ENCODE measurements at places on chromosomes 2 and 18.

- DNase-seq = no peak
These were observed 21.7 kb upstream of the UGP2 start for GRCh38 chr2:63819765-63820717.

DNA sequence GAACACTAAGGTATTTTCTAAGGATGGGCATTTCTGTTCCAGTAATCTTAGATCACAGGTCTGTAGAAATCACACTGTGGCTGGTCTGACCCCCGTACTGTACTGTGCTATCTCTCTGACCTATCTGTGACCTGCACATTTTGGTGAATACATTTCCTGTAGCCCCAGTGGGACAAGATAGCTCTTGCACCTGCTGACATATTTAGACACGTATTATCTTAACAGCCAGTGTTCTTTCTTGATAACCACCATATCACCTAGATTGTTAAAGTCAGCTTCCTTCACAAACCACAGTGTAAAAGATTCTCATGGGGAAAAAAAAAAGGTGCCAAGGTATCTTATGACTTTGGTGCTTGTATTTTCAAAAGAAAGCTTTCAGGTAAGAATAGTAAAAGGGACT is 39.8 kb upstream of the TMEM247 start:
- no peak for DNase-seq

- DNase-seq = no peak
These were observed 15.5 kb upstream of the ARL5A start for GRCh38 chr2:151843691-151844061.

GRCh38 chr2:197975931-197976519 is 171.6 kb downstream of the PLCL1 start:
- no peak for DNase-seq

DNA sequence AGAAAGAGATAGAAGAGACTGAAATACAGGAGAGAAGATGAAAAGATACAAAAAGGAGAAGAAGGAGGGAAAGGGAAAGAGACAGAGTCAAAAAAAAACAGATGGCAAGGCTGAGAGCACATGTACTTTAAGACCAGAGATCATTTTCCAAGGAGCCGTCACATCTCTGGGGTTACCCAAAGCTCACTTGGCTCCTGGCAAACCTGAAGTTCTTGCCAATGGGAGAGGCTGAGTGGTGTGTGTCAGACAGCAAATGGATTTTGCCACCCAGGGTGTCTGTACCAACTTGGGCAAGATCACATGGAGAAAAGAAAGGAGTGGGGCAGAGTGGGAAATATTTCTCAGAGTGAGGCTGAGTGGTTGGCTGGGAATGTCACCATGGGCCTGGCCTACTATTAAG is 219.3 kb upstream of the TNP1 start:
- no peak for DNase-seq

DNA sequence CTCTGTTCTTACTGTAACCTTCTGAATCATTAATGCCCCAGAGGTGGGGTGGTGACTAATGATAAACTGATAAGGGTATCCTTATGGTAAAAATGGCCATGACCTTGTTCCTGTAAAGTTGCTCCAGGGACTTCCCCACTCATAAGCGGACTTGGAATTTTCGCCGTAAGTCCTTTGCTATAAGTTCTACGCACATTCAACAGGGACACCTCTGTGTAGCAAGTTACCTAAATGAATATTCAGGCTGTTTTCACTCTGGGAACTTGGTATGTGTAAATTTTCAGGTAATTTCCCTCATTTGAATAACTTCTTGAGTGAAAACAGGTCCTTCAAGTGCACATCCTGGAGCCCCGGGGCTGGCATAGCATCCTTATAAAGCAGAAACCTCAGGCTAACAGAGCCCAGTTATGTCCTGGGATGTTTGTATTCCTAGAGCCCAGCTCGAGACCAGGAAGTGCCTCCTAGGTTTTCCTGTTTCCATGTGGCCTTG is 9.4 kb upstream of the AGFG1 start:
- DNase-seq = no peak

GRCh38 chr2:120722246-120722567 is 13.5 kb upstream of the GLI2 start:
- no peak for DNase-seq

- DNase-seq = no peak
These were observed 53.5 kb downstream of the MBP start for GRCh38 chr18:77079088-77079487.

GRCh38 chr2:175168564-175168945 is 552 bp upstream of the ATF2 start:
- no peak for DNase-seq

DNA sequence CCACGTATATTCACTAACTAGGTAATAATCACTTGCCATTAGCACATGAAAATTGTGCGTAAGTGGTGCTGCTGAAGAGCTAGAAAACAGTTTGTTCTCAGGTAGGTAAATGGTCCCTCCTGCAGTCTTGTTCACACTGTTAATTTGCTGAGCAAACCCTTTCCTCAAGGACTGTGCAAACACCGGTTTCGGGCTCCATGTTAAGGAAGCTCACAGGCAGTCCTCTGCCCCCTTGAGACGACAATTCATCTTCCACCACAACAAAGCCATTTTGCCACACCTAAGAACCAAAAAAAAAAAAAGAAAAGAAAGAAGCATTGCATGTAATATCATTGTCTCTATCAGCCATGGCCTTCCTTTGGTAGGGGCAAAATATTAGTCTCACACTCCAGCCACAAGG is 193.9 kb downstream of the BCL11A start:
- DNase-seq = no peak

DNA sequence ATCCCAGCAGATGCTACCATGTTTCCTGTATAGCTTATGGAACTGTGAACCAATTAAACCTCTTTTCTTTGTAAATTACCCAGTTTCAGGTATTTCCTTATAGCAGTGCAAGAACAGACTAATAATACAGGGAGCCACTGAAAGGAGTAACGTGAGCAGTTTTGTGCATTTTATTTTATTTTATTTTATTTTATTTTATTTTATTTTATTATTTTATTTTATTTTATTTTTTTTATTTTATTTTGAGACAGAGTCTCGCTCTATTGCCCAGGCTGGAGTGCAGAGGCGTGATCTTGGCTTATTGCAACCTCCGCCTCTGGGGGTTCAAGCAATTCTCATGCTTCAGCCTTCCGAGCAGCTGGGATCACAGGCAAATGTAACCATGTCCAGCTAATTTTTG is 156.3 kb upstream of the MSH6 start:
- DNase-seq = no peak

Measured in GM19239 (cell line).